HTR-8/SVneo (cell line): ENCODE measurements at places on chromosomes 16 and 17.

- no peak for DNase-seq
Observed at GRCh38 chr17:38961413-38961812, 5.8 kb downstream of the FBXO47 start.

- DNase-seq, result no peak
Observed at GRCh38 chr16:57937861-57938260, 33.1 kb downstream of the CNGB1 start.

GRCh38 chr17:35185849-35186248, 8.3 kb downstream of the SLC35G3 start:
- DNase-seq, result no peak

DNA sequence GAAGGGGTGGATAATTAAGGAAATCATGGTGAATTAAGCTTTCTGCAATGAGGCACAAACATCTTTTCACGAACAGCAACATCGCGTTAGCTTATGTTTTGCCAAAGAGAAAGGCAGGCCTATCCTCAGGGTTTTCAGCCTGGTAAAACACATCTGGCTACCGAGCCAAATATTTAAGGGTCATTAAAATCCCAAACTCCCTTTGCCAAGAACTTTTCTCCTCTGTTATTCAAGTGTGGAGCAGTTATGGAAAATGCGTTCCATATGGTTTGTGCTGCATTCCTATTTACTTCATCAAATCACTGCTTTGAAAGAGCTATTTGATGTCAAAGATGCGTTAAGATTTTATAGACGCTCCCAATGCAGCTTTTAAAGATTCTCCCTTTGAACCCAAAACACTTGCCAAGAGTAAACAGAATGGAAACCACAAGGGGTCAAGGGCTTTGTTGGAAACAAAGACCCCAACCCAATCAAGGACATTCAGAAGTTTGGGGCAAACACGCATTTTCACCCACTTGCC, 308.3 kb upstream of the CDH5 start:
- DNase-seq, result no peak

- no peak for DNase-seq
Observed at GRCh38 chr17:19726631-19727376, 10.4 kb upstream of the SLC47A2 start.

DNA sequence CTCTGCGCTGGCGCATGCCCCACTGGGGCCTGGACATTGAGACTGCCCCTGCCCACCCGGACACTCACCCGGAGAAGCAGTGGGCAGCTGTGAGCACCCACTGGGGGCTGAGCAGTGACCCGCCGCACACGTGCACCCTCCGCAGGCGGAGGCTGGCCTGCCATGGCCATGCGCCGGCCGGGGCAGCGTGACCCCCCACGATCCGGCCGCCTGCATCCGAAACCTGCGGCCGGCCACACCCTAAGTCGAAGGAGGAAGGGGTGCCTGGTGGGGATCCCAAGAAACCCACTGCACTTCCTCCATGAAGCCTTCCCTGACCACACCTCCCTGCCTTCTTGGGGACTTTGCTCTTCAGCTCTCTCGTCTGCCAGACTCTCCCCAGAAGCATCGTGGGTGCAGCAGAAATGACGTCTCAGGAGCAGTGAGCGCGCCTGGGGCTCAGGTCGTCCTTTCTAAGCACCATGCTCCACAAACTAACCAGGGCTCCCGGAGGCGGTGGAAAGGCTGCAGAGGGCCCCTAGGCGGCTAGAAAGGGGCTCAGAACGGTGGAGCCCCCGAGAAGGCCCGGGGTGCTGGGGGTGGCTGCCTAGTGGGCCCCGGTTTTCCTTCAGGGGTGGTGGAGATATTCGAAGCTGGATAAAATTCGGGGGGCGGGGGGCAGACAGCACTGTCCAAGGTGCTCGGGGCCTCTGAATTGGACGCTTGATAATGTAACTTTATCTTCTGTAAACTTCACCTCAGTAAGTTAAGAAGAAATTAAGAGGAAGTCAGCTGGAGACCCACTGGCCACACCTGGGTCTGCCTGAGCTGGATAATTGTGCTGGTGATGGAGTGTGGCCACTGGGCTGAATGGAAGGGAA, 1.5 kb downstream of the TPSG1 start:
- no peak for DNase-seq

- DNase-seq, result no peak
Observed at GRCh38 chr16:4780235-4780634, 7.9 kb downstream of the SEPTIN12 start.

GRCh38 chr17:1398931-1399678, 917 bp downstream of the YWHAE start:
- DNase-seq, result no peak

- no peak for DNase-seq
Observed at GRCh38 chr17:964876-965275, 14.7 kb downstream of the NXN start.

GRCh38 chr17:10337136-10337535, 35.7 kb downstream of the MYH13 start:
- DNase-seq, result no peak

DNA sequence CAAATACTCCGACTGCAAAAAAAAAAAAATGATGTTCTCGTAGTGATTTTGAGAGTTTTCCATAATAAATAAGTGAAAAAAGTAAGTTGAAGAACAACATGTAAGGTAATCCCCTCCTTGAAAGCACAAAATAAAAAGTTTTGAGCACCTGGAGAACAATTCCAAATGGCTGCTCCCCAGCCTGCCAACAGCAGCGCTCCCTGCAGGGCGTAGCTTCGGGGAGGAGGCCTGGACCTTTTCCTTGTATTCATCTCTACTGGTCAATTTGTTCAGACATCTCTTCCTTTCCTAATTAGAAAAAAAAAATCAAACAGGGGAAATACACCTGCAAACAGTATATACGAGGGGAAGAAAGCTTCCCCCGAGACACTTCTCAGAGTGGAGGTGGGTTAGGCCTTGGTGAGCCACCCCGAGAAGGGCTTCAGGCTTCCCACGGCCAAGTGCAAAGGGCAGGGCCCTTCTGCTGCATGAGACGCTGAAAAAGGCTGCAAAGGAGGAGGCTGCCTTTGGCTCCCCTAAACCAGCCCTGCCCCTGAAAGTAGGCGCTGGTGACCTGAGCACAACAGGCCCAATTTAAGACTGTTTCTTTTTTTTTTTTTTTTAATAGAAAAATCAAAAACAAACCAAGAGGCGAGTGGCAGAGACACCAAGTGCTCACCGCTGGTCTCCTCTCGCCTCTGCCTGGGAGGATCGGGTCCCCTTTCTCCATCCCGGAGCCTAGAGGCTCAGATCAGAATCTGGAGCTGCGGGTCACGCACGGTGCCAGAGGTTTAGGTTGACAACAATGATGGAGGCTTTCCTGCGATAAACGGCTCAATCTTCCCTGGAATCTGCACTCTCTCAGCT, 193.1 kb upstream of the FOXF1 start:
- no peak for DNase-seq

DNA sequence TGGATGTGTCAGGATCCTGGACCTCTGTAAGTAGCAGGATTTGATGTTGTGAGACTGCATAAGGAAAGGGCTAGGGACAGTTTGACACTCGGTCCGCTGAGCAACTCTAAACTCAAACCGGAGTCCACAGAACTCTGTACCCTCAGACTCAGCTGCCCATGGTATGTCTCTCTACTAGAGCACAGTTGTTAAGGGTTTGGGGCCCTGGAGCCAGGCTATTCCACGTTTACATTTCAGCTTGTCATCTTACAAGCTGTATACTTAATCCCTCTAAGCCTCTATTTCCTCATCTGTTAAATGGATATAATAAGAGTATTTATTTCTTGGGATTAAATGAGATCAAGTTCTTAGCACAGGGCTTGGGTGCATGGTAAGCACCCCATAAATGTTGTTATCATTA, 27.9 kb downstream of the HOXB1 start:
- no peak for DNase-seq

DNA sequence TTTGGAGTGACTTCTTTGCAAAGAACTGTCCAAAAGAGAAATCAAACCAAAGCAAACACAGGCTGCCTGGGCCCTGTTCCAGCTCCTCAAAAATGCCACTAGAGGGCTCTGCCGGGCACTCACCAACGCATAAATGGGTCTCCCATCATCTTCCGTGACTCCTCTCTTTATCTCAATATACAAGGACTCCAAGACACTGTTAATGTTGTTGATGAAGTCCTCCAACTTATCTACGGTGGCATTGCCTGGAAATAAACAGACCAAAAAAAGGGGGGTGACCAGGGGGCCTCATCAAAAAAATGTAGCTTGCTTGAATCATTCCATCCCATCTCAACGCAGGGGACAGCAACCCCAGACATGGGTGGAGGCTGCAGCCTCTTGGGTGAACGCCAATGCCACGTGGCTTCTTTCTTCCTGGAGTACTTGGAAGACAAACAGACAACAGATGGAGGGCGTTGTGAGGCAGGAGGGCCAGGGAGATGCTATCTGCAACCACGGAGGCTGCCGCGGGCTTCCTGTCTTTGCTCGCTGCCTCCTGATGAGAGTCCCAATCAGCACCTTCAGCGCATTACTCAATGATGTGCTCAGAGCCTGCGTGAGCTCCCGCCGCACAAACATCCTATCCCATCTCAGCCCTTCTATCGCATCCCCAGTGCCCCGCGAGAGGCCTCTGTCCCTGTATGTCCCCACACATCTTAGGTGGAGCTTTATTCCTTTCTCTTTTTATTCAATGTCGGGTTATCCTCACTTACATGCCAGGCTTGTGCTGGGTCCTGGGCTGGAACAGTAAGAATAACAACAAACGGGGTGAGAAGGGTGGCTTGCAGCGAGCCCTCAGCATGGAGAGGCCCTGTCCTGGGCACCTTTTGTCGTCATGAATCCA, 32.0 kb downstream of the KDM8 start:
- peak; percentile 75 for DNase-seq

- DNase-seq, result no peak
Observed at GRCh38 chr17:79607940-79608623, 2.8 kb downstream of the RBFOX3 start.

- DNase-seq, result no peak
Observed at GRCh38 chr16:47056688-47057629, 83.5 kb upstream of the DNAJA2 start.

GRCh38 chr17:3033741-3034577, 29.4 kb downstream of the OR1D5 start:
- no peak for DNase-seq

- no peak for DNase-seq
Observed at GRCh38 chr17:75831032-75831571, 13.1 kb downstream of the UNC13D start.

- DNase-seq, result no peak
Observed at GRCh38 chr16:64051824-64052223, 1070.0 kb downstream of the CDH11 start.

- no peak for DNase-seq
Observed at GRCh38 chr17:36063786-36064541, at the start of gene CCL18. Gene CCL18, plus strand, starts transcription at chr17:36064272. Its CDS starts 71 bp downstream, at chr17:36064343.

GRCh38 chr16:68844211-68844564, 857 bp downstream of the TANGO6 start:
- DNase-seq, result no peak
